ENCODE measurements at places on chromosomes 5 and 9.
A peak's percentile ranks its signal among the peaks of the same experiment; 100 is the strongest.

- DNase-seq = no peak
These were observed 69.2 kb downstream of the SYK start for GRCh38 chr9:90870621-90871326.

DNA sequence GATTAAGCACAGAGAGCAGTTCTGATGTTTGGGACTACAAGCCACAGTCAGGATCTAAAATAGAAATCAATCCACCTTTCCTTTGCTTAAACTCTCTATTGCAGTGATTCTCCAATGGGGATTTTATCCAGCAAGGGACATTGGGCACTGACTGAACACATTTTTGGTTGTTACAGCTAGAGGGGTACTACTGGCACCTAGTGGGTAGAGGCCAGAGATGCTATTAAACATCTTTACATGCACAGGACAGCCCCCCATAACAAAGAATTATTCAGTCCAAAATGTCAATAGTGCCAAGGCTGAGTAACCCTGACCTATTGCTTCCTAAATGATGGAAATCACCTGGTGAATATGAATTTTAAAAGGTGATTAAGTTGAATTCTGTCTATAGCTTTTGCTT, 12.0 kb downstream of the ZNF622 start:
- DNase-seq = no peak

DNA sequence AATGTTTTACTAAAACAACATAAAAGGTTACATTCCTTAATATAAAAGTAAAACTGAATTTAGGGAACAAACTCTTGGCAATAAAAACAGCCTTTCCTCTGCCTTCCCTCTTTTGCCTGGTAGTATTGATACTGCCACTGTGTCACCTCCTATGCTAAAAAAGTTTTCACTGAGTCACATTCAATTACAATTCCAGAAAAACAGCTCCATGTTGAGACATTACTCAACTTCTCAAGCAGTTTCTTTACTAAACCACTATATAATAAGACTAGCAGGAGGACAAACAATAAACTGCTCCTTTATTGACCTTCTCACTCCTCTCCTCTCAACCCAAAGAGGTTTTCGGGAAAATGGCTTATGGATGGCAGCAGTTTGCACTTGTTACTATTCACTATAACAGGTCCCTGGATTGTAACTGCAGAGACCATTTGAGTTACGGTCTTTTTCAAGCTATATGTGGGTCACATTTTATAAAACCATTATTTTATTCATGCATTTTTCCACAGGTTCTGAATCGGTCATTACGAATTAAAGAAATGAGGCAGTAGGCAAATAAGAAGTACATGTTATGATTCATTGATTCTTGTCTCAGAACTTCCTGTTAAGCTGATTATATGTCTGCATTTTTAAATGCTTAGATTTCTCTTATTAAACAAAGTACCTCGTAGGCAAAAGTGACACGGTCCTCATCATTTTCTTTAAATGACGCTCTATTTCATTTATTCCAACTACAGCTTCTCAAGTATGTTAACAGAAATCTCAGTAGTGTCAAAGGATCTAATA, 2.1 kb downstream of the ZDHHC21 start:
- DNase-seq = no peak

- DNase-seq = no peak
These were observed 106.0 kb downstream of the PHF2 start for GRCh38 chr9:93682155-93682968.

GRCh38 chr5:143914756-143915155, 102.8 kb downstream of the HMHB1 start:
- DNase-seq = no peak

DNA sequence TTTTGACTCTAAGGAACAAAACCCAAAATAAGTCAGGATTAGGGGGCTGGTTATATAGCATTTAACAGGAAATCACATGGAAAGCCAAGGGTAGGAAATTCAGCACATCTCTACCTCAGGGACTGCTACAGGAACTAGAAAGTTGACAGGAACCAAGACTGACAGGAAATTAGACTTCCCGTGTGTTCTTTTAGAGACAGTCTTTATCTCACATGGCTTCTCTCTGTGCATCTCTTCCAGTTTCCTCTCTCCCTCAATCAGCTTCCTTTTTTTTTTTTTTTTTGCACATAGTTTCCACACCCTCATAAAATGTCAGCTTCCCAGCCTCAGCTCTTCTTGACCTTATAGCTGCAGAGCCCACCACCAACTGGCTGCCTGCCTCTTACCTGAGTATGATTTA, 4.8 kb downstream of the RECK start:
- no peak for DNase-seq

DNA sequence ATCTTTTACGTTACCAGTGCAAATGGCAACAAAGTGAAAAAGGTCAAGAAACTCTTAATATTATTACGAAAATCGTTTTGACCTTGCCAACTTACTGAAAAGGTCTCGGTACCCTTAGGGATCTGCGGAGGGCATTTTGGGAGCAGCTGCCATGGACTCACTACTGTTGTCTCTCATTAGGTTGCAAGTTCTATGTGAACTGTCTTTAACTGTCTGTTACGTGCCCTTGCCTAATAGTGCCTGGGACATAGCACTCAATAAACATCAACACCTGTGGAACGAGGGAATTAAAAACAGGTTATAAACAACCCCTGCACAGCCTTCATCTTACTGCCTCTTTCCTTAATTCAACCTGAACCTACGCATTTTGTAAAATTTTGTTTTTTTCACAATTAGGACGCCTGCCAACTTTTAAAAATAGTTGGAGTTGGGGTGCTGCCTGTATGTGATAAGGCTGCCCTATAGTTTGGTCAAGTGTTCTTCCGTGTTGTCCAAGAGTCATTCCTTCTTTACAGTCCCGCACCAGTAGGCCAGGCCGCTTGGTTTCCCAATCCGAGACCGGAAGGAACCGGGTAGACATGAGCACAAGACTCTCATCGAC, 527 bp upstream of the SREK1 start:
- no peak for DNase-seq

DNA sequence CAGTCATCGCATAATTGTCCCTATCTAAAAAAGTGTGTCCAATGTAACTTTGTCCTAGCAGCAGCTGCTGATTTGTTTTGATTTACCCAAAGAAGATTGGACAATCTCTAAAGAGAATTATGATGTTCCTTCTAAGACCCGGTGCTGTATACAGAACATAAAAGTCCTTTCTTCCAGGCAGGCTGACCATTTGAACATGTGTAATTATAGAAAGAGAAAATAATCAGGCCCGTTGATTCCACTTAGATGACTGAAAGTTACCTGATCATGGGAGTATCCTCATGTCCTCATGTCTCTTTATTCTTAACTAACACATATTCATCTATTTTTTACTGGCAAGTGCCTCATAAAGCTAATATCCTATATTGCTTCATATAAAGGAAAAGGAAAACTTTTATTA, 164.1 kb upstream of the MRPS30 start:
- no peak for DNase-seq

DNA sequence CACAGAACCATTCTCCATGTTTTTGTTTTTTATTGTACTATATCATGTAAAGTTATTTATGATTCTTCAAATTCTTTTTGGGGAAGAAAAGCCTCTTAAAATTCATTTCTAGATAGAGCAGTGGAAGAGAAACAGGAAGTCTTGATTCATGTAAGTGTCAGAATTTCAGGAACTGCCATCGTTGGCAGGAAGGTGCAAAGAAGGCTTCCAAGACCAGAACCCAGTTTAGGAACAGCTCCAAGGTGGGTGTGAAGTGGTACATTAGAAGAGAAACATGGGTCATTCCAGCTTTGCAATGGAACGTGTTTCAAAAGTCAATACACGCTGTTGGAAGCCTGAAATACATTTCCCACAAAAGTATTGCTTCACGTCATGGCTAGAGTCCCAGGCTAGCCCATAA, 14.8 kb downstream of the SAXO1 start:
- no peak for DNase-seq

- DNase-seq = peak; percentile 34
These were observed 145.7 kb upstream of the DAB2 start for GRCh38 chr5:39570403-39571027.

GRCh38 chr9:126462617-126463016, 136.0 kb downstream of the MVB12B start:
- DNase-seq = no peak

- DNase-seq = no peak
These were observed 14.0 kb downstream of the MTRR start for GRCh38 chr5:7882926-7883325.

- DNase-seq = no peak
These were observed 94.4 kb downstream of the ADRB2 start for GRCh38 chr5:148920646-148921288.

GRCh38 chr5:151779531-151780125, 7.9 kb downstream of the G3BP1 start:
- no peak for DNase-seq

DNA sequence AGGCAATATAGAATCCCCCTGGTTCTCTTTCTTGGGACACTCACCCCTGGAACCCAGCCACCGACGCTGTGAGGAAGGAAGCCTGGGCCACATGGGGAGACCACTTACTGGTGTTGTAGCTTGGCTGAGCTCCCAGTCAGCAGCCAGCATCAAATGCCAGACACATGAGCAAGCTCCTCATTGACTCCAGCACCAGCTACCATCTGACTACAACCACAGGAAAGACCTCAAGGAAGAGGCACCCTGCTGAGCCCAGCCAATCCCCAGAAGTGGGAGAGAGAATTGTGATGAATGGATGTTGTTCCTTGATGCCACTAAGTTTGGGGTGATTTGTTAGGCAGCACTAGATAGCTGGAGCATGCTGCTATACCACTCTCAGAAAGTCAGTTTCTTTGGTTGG, 36.0 kb downstream of the BNIP1 start:
- no peak for DNase-seq

DNA sequence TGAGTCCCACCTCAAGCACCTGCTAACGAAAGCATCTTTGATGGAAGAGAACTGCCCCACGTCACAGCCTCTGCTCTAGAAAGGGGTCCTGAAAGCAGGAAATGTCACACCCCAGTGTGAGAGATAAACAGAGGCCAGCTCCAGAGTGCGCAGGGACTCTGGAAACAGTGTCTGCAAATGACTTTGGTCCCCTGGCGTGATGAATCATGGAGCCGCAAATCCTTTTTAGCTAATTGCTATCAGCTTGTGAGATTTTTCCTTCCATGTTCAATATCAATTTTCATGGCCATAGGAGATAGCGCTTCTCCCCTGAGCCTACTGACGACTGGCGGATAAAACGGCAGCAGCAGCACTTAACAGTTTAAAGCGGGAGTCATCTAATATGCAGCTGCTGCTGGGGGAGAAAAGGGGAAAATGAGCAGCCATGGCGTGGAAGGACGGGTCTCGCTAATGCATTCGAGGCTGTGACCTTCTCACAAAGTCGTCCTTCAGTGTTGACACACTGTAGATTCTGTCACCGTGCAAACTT, 209.6 kb upstream of the IRX1 start:
- no peak for DNase-seq

GRCh38 chr5:180611140-180611850, 20.0 kb upstream of the SCGB3A1 start:
- DNase-seq = no peak

GRCh38 chr5:96509721-96510350, 76.8 kb upstream of the PCSK1 start:
- no peak for DNase-seq

DNA sequence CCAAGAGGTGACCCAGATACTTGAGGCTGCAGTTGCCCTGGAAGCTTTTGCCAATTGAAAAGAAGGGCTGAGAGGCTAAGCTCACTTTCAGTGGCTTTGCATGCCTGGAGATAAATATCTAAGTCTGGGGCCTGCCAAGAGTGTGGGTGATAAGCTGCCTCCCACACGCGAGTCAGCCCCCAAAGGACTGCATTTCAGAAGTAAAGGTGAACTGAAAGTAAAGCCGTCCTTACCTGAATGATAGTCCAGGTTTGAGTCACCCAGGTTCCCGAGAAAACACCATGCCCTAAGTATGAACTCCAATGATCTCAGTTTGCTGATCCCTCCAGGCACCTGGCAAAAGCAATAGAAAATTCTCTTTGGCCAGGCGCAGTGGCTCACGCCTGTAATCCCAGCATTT, 22.5 kb upstream of the N4BP3 start:
- DNase-seq = no peak

- no peak for DNase-seq
These were observed 105.0 kb upstream of the PRSS3 start for GRCh38 chr9:33690143-33690933.

GRCh38 chr9:136847826-136848392, 1.3 kb upstream of the PHPT1 start:
- DNase-seq = no peak

DNA sequence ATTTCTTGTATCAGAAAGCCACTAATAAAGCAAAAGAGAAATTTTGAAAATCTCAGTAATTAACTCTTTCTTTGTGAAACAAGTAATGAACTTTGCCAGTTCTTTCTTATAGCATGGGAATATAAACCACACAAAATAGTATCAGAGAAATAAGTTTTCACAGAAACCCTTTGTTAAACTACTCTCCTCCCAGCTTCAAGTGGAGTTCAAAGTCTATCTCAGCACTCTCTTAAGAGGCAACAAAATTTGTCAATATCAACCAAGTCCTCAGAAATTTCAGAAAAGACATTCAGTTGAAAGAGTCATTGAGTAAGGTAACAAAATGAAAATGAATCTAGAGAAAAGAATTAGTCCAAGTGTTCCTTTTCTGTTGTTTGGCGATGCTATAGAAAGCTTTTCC, 89.3 kb downstream of the NTRK2 start:
- DNase-seq = no peak

GRCh38 chr5:145554399-145554798, 280.7 kb downstream of the PRELID2 start:
- peak; percentile 47 for DNase-seq

DNA sequence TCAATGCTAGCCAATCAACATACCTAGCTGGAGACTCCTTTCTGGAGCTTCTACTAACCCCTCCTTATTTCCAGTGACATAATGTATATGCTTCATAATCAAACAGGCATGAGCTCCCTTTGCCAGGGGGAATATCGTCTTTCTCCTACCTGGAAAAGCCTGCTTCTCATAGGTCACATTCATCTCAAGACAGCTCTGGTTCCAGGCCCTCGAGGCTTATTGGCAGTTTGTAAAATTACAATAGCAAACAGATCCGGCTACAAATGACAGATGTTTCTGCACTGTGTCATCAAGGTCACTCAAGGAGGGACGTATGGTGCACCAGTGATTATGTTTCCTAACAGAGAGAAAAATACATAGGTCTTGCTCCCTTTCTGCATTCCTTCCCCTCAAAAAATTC, 140.0 kb downstream of the SAXO1 start:
- no peak for DNase-seq

- no peak for DNase-seq
These were observed 56.6 kb downstream of the SLC36A1 start for GRCh38 chr5:151504006-151504405.
